ENCODE measurements at places on chromosomes 2 and 18.

GRCh38 chr2:238731961-238732360, 115.9 kb upstream of the TWIST2 start:
- no peak for DNase-seq

GRCh38 chr2:235045336-235045972, 93.6 kb downstream of the SH3BP4 start:
- DNase-seq: no peak

GRCh38 chr2:36413218-36413617, 57.6 kb downstream of the CRIM1 start:
- no peak for DNase-seq

DNA sequence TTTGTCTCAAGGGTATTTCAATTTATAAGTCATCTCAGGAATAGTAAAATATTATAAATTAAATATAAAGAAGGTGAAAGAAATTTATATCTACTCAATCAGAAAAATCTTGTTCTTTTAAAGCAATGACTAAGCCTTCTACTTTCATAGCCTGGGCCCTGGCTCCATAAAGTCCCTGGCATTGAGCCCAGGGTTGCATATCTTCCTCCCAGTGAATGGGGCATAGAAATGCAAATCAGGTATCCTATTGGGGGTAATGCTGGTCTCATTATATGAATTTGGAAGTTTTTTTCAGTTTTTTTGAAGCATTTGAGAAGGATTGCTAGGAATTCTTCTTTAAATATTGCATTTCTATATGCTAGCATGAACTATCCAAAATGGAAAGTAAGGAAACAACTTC, 73.9 kb upstream of the MC2R start:
- no peak for DNase-seq

DNA sequence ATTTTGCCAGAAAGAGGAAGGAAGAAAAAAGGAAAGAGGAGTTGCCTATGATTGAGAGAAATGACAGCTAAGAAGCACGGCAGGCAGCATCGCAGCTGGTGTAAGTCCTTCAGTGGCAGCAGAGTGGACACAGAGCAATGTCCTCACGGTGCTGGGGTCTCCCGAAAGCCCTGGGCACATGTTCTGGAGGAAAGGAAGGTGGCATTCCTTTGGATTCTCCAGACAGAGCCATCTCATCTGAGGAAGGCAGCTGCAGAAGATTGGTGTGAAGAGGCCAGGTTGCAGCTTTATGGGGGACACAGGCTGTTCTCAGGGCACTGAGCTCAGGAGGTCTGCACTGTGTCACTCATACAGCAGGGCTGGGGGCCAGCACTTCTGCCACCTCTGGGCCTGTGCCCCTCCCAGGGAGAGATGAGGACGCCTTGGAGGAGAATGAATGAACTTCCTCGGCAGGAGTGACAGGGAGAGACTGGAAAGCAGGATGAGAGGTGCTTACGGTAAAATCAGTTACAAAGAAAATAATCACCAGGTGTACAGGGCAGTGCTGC, 252.0 kb upstream of the MYT1L start:
- DNase-seq: no peak
